ENCODE measurements at places on chromosomes 7 and 10.

DNA sequence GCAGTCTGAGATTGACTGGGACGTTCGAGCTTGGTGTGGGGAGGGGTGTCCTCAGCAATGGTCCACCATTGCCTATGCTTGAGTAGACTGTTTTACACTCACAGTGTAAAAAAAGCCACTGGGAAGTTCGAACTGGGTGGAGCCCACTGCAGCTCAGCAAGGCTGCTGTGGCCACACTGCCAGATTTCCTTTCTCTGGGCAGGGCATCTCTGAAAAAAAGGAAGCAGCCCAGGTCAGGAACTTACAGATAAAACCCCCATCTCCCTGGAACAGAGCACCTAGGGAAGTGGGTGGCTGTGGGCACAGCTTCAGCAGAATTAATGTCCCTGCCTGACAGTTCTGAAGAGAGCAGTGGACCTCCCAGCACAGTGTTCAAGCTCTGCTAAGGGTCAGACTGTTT lies 80.3 kb downstream of the BICC1 start:
- DNase-seq, result no peak

- DNase-seq, result no peak
Observed at GRCh38 chr10:2329082-2329481, 591.8 kb upstream of the ADARB2 start.

DNA sequence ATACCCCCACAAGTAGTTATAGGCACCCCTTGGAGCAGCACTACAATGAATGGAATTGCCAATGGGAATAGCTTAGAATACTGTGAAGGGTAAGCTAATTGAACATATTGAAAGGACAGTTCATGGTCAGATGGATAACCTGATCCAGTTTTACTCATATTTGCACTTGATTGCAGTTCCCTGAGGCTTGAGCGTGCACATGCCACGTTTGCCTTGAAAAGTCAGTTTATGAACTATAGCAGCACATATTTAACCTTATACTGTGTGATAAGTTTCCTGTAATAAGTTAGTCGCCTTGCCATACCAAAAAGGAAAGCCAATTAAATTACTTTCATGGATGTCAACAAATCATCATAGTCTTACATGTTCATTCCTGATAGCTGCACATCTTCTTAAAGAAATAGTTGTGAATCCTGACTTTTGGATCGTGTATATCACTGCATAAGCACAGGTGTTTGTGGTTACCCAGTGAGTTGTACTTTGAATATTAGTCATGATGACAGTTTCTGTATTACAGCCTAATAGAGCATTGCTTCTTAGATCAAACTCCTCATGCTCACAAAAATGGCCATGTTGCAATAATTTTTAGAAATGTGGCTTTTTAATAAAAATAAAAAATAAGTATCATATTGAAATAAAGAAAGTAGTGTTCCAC lies 21.6 kb downstream of the DNTT start:
- DNase-seq, result no peak

GRCh38 chr7:52959336-52959735 lies 76.1 kb upstream of the POM121L12 start:
- peak; percentile 19 for DNase-seq

GRCh38 chr10:93600446-93601145 lies 439 bp downstream of the RBP4 start:
- DNase-seq, result peak; percentile 13

- DNase-seq, result no peak
Observed at GRCh38 chr10:119283387-119283786, 76.0 kb downstream of the GRK5 start.
